ENCODE measurements at places on chromosomes 3 and 15.

DNA sequence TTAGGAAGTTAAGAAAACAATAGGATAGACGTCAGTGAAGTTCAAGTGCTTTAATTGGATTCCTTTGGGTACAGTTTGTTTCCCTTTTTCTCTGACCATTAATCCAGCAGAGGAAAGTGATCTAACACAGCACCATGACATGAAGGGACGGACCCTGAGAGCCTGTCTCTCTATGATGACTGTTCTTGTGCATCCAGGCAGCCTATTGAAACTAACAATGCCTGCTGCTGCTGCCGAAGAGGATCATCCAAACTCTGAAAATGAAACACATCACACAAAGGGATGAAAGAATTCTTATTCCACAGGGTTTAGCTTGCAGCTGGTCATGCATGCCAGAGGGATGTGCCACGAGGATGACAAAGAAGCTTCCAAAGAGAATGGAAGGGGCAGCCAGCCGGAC lies 75.5 kb downstream of the ZBTB20 start:
- no peak for ATAC-seq

DNA sequence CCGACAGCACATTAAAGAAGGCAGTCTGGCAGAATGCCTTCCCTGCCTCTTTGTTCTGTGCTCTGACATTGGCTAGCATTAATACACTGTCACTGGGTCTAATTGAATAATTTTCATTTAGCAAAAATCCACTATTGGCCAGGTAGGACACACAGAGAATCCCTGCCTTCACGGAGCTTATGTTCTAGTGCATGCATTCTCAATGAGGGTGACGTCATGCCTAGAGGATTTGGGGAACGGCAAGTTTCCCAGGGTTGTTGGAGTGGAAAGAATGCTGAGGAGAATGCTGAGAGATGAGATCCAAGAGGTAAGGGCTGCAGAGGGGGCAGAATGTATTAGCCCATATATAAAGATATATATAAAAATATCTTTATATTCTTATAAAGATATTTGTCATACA lies 284.7 kb downstream of the ERC2 start:
- no peak for ATAC-seq

DNA sequence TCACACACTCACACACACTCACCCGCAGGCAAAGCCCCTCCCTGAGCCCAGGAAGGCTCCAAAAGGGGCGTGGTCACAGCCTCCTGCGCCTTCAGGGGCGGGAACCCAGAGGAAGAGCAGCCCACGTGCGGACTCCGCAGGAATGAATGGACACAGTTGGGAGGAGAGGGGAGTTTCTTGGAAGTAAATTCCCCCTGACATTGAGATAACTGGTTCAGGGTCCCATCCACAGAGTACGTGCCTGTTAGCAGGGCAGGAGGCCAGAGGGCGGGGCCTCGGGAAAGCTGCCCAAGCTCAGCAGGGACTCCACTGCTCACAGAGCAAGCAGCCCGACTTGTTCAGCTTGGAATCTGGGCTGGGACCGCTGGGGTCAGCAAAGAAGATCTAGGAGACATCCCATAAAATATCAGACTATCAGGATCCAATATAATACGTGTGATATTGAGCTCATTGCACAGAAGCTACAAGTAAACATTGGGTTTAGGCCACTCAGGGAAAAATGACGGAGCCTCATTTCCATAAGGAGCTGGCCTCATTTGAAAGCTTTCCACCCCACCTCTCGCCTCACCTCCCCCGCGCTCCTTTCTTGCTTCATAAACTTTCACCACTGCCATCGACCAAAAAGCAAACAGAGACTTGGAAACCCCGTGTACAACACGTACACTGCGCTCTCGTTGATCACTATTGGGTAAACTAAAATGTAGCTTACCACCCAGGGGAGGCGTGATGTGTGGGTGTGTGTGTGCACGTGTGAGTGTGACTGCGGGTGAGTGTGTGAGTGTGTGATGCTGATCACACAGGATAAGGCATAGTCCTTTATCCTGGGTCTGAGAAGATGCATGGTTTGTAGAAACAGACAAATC lies 36.0 kb downstream of the TM2D3 start:
- peak; percentile 59 for ATAC-seq

DNA sequence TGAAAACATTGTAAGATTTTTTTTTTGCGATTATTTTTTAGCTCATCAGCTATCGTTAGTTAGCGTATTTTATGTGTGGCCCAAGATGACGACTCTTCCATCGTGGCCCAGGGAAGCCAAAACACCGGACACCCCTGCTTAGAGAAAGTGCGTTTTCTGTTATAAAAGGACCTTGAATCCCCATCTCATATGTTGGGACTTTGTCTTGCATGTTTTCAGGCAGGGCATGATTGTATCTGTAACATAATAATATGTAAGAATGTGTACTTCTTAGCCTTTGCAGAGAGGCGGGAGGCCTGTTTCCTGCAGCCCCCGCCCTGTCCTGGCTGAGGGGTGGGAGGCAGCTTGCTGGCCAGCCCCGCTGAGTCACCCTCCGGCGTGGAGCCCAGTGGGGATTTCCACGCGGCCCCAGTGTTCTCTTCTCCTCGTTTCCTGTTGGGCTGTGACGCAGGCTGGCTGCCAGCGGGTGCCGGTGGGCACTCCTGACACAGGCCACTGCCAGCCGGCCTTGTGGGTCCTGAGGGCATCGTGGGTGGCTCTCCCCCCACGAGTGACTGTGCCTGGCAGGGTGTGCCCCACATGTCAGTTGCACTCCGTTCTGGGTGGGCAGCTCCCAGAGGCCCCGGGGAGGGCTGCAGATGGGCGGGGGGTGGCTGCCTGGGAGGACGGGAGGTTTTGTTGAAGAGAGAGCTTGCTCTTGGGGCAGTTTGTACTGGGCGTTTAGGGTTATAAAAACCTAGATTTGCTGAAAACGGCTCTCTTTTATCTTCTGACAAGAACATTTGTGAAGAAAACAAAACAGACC lies 55.6 kb downstream of the SMAD3 start:
- peak; percentile 93 for ATAC-seq

- ATAC-seq: no peak
Observed at GRCh38 chr3:65950340-65951326, 88.1 kb downstream of the MAGI1 start.

GRCh38 chr15:100762289-100762688 lies 117.3 kb upstream of the ALDH1A3 start:
- no peak for ATAC-seq

- ATAC-seq: no peak
Observed at GRCh38 chr3:88369337-88369736, 219.6 kb downstream of the C3orf38 start.

GRCh38 chr3:14166877-14167603 lies 11.4 kb downstream of the XPC start:
- ATAC-seq: no peak

- no peak for ATAC-seq
Observed at GRCh38 chr15:74432968-74433591, 678 bp downstream of the SEMA7A start.

DNA sequence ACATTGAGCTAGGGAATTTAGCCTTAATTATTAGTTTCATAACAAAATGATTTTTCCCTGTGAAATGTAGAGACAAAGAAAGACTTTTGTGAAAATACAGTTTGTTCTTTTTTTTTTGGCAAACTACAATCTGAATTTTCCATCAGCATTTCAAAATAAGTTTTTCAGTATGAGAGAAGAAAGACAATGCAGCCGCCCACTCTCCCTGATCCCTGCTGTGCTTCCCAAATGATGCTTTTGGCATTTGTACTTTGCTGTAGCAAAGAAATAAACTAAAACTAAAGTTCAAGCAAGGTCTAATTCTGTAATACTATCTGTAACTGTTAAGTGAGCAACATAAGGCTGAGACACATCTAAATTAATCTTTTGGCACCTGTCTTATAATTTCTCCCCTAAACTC lies 782.2 kb downstream of the VGLL3 start:
- no peak for ATAC-seq

DNA sequence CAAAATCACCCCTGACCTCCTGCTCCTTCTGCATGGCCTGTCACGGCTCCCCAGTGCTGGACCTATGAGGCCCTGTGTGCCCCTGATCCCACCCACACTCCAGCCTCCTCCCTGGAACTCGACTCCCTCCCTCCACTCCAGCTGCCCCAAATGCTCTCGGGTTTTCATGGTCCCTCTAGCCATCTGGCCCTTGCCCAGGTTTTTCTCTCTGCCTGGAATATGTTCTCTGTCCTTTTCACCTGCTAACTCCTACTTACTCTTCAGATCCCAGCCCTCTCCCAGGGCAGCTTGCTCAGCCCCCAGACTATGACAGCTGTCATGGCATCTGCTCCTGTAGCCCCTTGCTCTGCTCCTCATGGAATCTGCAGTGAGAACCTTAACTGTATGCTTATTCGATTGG lies 30.3 kb downstream of the DUSP7 start:
- ATAC-seq: no peak

DNA sequence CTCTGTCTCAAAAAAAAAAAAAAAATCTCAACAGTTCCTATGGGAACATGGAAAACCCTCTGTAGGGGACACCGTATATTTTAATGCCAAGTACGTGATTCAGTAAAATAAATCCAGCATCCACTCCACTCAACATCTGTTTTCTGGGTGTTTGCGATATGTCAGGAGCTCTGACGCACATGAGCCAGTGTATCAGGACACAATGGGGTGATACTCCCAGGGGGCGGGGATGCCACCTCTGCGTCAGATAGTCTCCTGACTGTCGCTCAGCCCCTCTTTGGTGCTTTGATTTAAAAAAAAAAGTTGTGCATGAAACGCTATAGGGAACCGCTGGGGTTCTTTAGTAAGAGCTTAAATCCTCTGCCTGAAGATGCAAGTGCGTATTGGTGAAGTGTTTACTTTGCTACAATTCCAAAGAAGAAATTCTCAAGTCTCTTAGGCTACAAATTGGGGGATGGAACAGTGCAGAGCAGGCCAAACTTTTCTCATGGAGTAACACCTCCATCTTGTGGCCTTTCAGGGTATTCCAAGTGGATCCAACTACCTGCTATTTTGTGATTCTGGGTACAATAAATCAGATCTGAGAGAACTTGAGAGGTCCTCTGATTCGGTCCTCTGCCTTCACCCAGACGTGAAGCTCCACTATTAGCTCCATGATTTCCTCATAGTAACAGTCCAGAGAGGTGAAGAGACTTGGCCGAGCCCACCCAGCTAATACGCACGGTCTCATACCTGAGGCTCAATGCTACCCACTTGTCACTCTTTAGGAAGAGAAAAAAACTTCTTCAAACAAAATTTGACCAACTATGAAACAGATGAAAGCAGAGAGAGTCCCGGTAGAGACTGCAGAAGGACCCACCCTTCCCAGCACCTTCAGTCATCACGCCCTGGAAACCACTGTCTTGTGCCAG lies 9.3 kb upstream of the NR2E3 start:
- ATAC-seq: peak; percentile 39

DNA sequence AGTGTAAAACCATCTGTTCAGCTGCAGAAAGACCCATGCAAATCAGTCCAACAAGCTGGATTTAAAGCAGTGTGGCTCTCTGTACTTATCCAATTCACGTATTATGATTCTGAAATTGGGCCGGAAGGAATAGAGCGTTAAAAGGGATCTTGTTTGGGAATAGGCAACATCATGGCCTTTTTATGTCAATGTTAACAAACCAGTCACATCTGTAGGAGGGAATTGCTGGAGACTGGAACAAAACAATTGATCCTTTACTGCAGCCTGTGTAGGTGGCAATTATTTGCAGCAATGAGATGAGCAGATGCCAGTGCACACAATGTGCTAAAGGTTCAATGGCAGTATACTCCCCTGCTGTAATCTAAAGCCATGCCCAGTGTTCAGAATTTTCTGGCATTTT lies 887.4 kb upstream of the ROBO1 start:
- no peak for ATAC-seq

- ATAC-seq: no peak
Observed at GRCh38 chr3:65339192-65339740, 651.5 kb upstream of the ADAMTS9 start.
